ENCODE measurements at places on chromosomes 3 and 15.

GRCh38 chr3:124877674-124878073, 9.5 kb downstream of the ITGB5 start:
- DNase-seq, result no peak

- DNase-seq, result no peak
Observed at GRCh38 chr3:175238801-175239200, 379.7 kb downstream of the NAALADL2 start.

DNA sequence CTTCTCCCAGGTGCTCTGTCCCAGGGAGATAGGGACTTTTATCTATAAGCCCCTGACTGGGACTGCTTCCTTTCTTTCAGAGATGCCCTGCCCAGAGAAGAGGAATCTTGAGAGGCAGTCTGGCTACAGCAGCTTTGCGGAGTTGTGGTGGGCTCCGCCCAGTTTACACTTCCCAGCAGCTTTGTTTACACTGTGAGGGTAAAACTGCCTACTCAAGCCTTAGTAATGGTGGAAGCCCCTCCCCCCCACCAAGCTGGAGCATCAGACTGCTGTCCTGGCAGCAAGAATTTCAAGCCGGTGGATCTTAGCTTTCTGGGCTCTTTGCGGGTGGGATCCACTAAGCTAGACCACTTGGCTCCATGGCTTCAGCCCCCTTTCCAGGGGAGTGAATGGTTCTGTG, 253.8 kb upstream of the ARL6 start:
- no peak for DNase-seq

DNA sequence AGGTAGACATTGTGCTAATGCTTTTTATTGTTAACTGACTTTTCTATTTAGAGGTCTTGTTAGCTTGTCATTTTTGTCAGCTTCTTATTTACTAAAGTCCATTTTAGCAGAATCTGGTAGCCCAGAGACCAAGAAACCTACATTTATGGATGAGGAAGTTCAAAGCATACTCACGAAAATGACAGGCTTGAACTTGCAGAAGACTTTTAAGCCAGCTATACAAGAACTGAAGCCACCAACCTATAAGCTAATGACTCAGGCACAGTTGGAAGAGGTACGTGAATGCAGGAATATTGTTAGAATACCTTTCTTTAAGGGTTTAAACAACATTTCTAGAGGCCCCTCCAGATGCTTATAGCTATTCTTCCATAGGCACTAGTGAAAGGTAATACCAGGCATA, 3.0 kb downstream of the MRPS22 start:
- DNase-seq, result no peak

DNA sequence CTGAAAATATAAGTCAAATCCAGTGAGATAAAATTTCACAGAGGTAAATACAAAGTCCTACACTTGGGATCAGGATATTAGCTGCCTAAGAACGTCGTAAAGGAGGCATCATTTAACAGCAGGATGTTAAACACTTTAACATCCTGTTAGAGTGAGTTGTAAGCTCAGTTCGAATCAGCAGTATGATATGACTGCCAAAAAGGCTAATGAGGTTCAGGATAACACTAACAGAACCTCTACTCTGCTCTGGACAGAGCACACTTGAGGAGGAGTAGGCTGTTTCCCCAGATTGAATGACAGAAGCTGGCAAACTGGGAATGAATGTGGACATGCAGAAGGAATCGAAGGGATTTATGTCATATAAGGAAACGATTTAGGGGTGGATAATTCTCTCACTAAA, 227.1 kb upstream of the CD96 start:
- no peak for DNase-seq

GRCh38 chr15:40238532-40239403, at the start of gene PAK6:
Gene PAK6 (plus strand): TSS chr15:40239063. CDS start chr15:40264786, 25,723 bp downstream.
- peak; percentile 55 for DNase-seq

- peak; percentile 28 for DNase-seq
Observed at GRCh38 chr3:190378240-190378891, 9.6 kb upstream of the CLDN16 start.

GRCh38 chr15:36109943-36110658, 469.3 kb upstream of the CDIN1 start:
- peak; percentile 30 for DNase-seq

GRCh38 chr3:38030126-38031021, 932 bp upstream of the PLCD1 start:
- no peak for DNase-seq

GRCh38 chr15:77839970-77840905, 207.5 kb upstream of the LINGO1 start:
- no peak for DNase-seq

- peak; percentile 49 for DNase-seq
Observed at GRCh38 chr3:30934208-30934550, 39.7 kb upstream of the GADL1 start.

DNA sequence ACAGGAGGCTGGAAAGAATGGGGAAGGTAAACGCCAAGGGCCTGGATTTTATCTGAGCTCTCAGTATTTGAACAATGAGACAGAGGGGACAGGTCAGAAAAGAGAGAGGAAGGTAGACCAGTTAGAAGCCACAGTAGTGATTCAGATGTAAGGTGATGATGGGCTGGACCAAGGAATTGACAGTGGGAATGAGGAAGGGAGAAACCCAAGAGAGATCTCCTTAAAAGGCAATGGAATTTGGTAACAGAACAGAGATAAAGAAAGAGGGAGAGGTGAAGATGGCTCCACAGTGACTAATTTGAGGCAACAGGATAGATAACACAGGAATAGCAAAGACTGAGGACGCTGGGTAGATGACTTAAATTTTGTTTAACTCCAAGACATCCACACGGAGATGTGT, 11.4 kb upstream of the HEG1 start:
- DNase-seq, result no peak

GRCh38 chr3:152443212-152444023, 174.7 kb downstream of the MBNL1 start:
- DNase-seq, result no peak

GRCh38 chr15:92970656-92971055, 70.5 kb downstream of the CHD2 start:
- DNase-seq, result no peak

DNA sequence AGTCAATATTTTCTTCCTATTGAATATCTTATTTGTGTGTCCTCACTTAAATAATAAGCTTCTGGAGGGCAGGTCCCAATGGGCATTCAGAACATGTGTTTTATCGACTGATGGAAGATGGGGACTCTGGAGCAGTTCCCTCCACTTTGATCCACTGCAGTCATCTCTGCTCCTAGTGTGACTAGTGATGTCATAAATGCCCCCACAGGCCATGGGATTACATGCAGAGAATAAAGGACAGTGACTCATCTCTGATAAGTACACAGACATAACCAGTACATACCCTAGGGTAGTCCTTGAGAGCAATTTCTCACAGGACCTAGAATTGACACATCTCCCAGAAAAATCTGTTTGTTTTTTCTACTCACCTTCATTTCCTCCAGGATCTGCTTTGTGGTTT, 49.4 kb upstream of the FMN1 start:
- DNase-seq, result peak; percentile 93

DNA sequence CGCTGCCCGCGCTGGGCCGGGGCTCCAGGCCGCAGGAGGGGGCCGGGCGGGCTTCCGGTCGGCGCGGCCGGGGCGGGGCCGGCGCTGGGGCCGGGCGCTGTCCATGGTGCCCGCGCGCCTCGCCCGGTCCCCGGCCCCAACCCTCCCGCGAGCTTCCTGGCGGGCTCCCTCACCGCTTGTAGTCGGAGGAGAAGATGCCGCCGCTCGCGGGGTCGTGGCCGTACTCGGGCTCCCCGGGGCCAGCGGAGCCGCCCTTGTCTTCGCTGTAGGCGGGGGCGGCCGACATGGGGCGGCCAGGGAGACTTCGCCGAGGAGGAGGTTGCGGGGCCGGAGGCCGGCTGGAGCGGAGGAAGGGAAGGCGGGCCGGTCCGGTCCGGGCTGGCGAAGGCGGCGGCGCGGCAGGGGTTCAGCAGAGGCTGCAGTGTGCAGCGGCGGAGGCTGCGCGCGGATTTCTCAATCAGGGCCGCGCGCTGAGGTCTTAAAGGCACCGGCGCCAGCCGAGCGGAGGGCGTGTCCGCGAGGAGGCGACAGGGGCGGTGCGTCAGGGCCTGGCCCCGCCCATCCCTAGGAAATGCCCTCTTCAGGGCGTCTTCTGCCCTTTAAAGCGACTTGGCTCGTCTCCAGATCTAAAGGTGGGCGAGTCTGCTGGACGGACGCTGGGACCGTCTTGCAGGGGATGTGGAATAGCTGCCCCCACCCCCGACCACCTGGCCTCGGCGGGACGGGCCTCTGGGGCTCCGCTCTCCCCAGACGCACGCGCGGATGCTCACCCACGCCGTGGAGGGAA, at the start of gene AP3B2:
AP3B2 (minus strand) TSS at position 455 of the 787 bp plus-strand sequence; CDS start at position 286, 169 bp downstream.
- peak; percentile 14 for DNase-seq

- no peak for DNase-seq
Observed at GRCh38 chr15:27165590-27165989, 194.6 kb downstream of the GABRG3 start.

GRCh38 chr3:158420654-158421396, 150.2 kb upstream of the MLF1 start:
- peak; percentile 62 for DNase-seq

GRCh38 chr3:72576563-72576962, 271.7 kb downstream of the SHQ1 start:
- no peak for DNase-seq

DNA sequence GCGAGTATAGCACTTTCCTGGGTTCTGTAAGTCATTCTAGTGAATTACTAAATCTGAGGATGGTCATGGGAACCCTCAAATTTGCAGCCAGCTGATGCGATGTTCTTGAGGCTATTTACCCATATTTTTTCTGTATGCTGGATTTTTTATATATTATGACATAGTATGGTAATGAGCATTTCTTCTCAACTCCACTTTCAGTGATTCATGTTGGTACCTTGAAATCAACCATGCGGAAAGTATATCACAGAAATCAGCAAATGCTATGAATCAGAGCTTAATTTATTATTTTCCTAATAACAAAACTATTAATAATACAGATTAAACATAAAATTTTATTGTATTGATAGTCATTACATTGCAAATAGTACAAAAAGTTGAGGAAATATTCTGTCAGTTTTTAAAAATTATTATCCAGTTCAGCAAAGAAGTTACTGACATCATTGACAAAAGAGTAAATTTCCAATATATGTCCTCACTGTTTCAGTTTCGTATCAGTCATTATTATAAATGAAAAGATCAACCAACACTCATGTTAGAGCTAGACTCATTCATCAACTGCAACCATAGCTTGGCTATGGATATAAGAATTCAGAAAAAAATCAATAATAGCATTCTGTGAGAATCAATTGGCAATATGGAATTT, 164.3 kb upstream of the SETMAR start:
- DNase-seq, result no peak

GRCh38 chr15:77852241-77853007, 219.7 kb upstream of the LINGO1 start:
- DNase-seq, result no peak

GRCh38 chr3:70519913-70520659, 207.6 kb upstream of the MDFIC2 start:
- DNase-seq, result peak; percentile 49

GRCh38 chr3:194030372-194030771, 105.6 kb upstream of the HES1 start:
- no peak for DNase-seq

DNA sequence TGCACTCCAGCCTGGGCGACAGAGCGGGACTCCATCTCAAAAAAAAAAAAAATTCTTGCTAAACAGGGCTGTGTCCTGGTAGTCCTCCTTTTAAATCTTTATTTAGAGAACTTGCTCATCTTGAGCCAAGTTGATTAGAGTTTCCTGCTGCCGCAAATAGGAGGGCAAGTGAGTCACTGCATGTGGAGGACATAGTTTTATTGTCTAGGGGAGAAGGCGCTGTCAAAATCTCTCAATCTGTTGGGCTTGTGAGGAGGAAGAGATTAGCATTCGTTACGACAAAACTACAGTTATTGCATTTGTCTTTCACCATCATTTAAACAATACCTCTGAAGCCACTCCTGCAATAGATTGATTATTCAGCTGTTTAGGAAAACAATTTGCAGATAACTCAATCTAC, 11.5 kb downstream of the MUC4 start:
- no peak for DNase-seq

DNA sequence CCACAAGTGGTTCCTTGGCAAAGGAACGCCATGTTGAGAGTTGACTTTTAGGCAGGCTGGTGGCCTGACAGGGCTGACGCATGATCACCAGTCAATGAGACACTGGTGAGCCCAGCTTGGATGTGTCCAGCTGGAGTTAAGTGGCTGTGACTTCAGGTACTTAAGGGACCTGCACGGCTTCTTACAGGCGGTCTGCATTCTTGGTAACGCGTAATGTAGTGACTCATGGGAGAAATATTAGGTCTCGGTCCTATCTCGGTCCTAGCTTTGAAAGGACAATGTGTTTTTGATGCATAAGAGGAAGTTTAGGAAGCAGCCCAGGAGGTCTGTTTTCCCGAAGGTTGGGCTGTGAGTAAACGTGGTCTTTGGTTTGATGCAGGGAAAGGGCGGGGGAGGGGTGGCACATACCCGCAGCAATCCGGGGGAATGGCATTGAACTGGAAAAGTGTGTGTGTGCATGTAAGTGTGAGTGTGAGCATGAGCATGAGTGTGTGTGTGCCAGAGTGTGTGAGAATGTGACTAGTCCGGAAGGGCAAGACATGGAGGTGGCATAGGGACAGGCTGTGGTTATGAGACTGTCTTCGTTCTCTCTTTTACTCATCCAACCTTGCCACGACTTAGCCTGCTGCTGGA, 55.3 kb downstream of the FAM43A start:
- peak; percentile 62 for DNase-seq

- DNase-seq, result no peak
Observed at GRCh38 chr15:87866961-87867360, 389.6 kb downstream of the NTRK3 start.

DNA sequence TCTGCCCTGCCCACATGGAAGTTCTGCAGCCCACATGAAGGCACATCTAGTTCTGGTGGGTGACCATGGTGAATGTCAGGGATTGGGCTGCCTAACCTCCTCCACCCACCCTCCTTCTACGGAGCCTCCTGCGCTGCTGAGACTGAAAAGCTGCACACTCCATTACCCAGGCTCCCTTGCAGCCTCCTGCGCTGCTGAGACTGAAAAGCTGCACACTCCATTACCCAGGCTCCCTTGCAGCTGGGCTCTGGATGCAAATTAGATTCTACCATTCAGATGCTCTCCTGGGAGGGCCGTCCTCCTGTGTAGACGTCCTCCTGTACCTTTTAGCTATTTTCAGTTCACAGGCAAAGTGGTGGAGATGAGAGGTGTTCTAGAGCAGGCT, 32.1 kb downstream of the POMGNT2 start:
- no peak for DNase-seq

DNA sequence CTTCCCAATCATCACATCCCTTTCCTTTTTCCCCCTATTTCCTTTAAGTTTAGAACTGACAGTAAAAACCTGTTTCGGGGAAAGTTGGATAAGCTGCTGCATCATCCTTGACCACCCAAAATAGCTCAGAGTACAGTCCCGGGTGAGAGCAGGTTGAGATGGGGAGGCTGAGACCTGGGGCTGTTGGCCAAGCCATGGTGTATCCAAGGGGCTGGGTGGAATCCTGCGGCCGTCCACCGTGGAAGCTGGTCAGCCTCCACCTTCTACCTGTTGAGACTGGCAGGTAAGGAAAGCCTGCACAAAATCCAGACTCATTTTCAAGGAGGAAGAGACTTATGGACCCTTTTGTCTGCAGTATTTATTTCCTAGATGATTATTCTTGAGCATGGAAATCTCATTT, 128.2 kb upstream of the PLXNA1 start:
- no peak for DNase-seq
